ENCODE measurements at places on chromosomes 16 and 17.
A peak's percentile ranks its signal among the peaks of the same experiment; 100 is the strongest.

DNA sequence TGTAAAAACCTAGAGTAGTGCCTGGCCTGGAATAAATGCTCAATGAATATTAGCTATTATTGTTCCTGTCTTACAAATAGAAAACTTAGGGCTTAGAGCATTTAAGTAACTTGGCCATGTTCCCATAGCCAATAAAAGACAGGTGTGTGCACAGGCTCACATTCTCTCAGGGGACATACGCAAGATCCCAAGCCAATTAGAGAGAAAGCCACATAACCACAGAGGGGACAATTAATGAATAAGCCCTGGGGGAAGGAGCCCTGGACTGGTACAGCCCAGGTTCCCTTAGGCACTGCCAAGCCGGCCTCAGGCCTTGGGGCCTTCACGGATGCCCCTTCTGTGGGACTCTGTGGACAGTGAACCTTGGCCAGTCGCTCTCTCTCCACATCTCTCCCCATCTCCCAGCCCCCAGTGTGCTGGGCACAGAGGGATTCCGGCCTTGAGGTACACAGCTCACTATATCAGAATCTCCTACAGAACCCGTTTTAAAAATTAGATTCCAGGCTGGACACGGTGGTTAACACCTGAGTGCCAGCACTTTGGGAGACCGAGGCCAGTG, 27.3 kb upstream of the ABCC12 start:
- DNase-seq = no peak

GRCh38 chr16:79493911-79494310, 106.6 kb downstream of the MAF start:
- DNase-seq = no peak

DNA sequence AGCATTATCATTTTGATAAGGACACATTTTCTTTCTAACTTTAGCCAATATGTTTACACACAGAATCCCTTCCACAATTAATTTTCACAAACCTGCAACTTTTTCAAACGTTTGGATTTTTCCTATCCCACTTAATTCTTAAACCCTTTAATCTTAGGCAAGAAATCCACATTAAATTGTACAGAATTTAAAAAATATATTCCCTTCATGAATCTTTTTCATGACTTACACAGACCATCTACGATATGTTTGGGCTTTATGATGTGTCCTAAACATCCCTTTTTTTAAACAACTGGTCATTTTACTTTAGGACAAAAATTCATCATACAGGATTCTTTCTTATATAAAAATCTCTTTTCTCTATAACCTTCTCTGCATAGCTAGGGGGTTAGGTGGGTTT, 241.5 kb upstream of the CNTNAP4 start:
- no peak for DNase-seq

DNA sequence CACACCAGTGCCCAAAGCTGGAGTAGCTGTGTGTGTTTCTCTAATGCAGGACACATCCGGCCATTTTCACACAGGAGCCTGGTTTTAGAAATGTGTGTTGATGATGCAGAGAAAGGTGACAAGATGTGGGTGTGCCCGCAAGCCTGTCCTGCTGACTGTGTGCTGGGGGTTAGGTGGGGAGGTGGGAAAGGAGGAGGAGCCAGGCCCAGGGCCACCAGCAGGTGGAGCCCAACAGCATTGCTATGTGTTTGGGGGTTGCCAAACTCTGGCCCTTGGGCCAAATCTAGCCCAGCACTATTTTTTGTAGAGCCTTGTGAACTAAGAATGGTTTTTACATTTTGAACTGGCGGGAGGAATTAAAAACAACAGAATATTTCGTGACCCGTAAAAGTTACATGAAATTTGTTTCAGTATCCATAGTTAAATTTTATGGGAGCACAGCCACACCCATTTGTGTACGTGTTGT, 61.7 kb upstream of the LGALS9 start:
- peak; percentile 34 for DNase-seq
